CD4-positive, alpha-beta T cell treated with Interleukin-12 subunit alpha and Interleukin-12 subunit beta, for 1 hour (primary cell): ENCODE measurements at places on chromosomes 1 and 21.

DNA sequence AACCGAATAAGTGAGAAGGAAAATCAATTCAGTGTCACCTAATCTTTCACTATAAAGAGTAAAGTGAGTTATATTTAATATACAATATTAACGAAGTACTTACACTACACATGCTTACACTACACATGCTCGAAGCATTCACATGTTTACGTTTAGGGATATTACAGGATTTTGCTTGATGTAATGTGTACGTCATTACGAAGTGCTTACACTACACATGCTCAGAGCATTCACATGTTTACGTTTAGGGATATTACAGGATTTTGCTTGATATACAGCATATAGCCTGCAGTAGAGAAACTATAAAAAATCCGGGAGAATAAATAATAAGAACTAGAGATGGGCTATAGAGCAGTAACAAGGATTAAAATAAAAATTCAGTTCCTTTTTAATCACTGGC is 538.8 kb upstream of the CXADR start:
- no peak for DNase-seq

DNA sequence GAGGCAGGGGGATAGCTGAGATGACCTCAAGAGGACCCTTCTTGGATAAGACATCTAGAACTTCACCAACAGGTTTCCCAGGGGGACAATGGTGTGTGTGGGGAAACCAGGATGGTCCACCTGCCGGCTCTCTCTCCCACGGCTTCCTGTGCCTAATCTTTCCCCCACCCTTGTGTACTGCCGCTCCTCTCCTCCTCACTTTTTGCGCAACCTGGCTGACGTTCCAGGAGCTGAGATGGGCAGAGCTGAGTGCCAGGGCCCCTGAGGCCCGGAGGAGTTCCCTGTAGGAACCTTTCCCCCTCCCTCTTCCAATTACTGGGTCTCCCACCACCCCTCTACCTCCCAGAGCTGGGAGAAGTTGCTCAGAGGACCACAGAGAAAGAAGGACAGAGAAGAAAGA is 6.9 kb downstream of the SLC26A9 start:
- DNase-seq = no peak

DNA sequence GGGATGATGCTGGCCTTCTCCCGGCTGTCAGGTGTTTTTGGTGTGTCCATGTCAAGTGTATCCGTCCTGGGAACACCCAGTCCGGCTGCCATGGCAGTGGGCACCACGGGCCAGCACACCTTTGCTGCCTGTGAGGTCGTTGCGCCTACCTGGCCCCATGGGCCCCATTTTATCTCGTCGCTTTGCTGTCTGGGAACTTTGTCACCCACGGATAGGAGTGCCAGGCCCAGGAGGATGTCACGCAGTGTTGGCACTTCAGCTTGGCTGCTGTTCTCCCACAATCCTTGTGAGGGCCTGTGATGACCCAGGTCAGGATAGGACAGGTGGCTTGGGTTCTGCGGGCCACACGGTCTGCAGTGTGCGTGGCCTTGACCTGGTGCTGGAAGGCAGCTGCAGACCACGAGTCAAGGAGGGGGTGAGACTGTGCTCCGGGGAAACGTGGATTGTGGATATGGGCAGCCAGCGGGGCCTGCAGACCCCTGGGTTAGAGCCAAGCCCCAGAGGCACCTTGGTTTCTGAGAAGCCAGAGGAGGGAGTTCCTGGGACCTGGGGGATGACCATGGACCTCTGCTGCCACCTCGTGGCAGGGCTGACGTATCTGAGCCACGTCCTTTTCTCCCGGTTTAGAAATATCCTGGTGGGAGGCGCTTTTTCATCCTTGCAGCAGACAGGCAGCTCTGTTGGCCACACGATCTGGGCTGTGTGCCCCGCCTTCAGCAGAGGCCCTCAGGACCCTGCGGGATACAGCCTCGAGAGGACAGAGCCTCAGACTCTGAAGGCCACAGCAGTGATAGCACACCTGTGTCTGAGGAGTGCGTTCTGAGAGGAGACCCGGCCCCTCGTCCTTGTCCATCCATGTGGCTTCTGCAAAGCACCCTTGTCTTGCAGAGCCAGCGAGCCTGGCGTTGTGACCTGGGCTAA is 161.1 kb upstream of the COL6A1 start:
- peak; percentile 78 for DNase-seq

- DNase-seq = no peak
Observed at GRCh38 chr1:109120356-109120755, 6.4 kb downstream of the ELAPOR1 start.

DNA sequence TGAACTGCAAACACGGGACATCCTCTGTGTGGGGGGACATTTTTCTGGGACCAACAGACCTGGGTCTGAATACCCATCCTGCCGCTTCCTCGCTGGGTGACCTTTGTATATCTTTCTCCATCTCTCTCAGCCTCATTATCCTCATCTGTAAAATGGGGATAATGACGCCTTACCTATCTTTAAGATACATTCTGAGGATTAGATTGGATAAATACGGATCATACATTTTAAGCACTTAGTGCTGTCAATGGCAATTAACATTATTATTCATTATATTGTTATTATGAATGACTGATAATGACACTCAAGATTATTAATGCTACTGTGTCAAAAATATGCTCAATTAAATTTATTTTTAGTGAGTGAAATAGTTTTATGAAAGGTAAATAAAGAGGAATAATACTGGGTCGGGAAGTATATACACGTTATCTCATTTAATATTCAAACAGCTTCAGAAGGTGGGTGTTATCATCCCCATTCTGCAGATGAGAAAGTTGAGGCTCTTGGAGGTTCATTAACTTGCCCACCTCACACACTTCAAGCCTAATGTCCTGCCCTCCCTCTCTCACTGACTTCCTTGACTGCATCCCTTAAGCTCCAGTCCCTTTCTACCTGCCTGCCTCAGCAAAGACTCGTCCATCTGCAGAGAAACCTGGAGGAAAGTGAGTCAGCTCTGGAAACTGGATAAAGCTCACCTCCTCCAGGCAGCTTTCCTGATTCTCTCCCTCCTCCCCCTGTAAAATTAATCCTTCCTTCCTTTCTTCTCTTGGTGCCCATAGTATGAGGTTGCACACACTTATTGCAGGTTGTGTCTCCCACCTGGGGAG is 120.7 kb upstream of the JUN start:
- no peak for DNase-seq

- DNase-seq = no peak
Observed at GRCh38 chr1:228989676-228989991, 254.4 kb downstream of the RHOU start.

DNA sequence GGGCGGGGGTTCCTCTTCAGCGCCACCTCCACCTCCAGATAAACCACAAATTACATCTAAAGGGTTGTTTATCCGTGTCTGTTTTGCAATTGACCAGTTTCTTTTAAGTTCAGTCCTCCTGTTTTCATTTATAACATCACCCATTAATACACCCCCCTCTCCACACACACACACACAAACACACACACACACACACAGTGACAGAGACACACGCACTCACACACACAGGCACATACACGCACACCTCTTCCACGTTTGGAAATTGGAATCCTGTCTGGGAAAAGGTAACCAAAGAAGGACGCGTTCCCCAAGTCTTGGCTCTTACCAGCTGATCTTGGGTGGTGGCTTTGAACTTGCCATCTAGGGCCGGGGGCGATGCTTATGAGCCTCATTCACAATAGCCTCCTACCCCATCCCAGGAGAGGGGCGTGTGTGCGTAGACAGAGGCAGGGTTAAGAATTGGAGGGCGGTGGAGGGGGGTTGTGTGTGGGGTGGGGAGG is 442 bp upstream of the CSMD2 start:
- DNase-seq = no peak

- DNase-seq = no peak
Observed at GRCh38 chr1:169514566-169515270, 29.0 kb upstream of the SLC19A2 start.

GRCh38 chr21:22019766-22020165 is 1021.6 kb downstream of the NCAM2 start:
- DNase-seq = no peak

GRCh38 chr1:117093091-117093534 is 28.4 kb downstream of the TRIM45 start:
- DNase-seq = no peak

DNA sequence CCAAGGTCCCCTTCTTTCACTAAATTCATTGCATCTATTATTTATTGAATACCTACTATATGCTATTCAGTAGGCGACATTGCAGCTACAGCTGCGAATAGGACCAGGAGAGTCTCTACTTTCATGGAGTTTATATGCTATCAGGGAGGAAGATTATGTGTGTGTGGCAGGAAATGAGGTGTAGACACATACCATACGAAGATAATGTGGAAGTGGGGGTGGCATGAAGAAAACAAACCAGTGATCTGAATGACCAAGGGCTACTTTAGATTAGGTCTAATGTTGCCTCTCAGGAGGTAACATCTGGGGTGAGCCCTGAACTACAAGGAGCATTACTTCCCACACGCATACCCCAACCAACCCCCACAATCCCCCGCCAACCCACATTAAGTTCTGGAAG is 1.0 kb upstream of the PPIH start:
- DNase-seq = no peak

GRCh38 chr1:6519491-6519934 is 28.0 kb upstream of the PLEKHG5 start:
- DNase-seq = no peak

- no peak for DNase-seq
Observed at GRCh38 chr1:77834771-77835334, 53.6 kb upstream of the NEXN start.

DNA sequence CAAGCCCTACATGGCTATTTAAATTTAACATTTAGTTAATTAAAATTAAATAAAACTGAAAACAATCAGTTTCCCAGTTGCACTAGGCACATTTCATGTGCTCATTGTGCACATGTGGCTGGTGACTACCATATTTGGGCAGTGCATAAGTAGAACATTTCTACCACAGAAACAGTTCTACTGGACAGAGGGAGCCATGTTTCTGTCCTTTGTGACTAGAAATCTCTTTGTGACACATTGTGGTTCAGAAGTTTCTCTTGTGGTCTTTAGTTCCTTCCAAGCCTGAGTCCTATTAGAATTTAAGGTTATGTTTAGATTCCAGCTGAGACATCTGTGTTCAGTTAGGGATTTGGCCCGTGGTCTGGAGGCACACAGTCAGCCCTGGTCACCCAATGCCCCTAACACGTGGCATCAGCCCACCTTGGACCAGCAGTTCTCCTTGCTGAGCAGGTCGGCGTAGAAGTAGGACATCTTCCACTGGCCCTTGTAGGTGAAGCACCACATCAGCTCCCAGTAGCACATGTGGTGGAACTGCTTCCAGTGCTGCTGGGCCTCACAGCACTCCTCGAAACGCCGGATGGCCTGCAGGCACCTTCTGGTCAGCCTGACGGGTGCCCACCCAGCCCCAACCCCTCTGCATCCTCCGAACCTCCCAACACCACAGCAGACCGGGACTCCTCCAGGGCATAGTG is 29.1 kb downstream of the TTC39A start:
- no peak for DNase-seq

DNA sequence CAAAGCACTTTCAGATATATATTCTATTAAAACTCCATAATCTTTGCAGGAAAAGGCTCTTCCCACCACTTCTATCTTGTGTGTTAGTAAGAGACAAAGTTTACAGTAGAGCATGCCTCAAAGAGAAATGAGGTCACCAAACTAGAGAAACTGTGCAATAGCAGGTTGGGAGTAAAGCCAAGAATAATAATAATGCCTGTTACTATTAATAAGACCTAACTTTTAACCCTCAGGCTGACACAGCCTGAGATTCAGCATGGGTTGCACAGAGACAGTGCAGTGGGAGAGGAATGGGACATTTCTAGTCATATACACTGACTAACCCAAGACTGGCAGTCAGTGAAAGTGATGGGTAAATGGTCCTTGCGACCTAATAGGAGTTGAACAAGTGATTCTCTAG is 320.2 kb upstream of the NFIA start:
- no peak for DNase-seq

GRCh38 chr1:213605732-213606131 is 382.0 kb upstream of the PROX1 start:
- no peak for DNase-seq

GRCh38 chr1:2097386-2098300 is 47.4 kb downstream of the PRKCZ start:
- no peak for DNase-seq

DNA sequence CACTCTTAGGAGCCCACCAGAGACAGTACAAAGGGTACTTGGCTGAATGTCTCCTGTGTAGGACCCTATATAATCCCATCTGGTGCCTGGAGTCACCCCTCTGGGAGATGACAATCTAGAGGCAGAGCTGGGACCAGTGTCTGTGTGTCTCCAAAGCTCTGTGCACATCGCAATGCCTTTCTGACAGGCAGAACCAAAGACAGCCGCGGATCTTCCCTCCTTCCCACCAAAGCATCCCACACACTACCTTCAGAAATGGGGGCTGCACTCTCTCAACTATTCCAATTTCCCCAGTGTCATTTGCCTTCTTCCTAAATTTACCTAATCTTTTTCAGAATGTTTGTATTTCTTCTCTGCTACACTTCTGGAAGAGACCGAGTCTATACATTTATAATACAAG is 12.0 kb downstream of the PGBD5 start:
- DNase-seq = no peak
